ENCODE measurements at places on chromosomes 2 and 18.

DNA sequence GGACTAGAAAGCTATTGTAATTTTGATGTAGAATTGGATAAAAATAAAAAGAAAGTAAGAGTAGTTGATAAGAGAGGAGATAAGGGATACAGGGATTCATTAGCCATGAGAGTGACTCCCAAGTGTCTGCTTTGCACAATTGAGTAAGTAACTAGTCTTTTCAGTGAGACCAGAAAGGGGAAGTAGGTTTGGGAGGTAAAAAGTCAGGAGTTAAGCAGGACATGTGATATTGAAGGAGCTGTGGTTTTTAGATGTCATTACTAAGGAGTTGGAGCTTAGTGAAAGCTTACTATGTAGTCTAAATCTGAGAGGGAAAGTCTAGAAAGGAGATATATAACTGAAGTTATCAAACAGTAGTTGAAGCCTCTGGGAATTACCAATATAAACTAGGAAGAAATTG is 93.4 kb downstream of the SLC5A7 start:
- DNase-seq: no peak

GRCh38 chr2:41170589-41170988 is 718.7 kb upstream of the SLC8A1 start:
- DNase-seq: no peak

GRCh38 chr2:28134262-28134812 is 243.8 kb downstream of the BABAM2 start:
- DNase-seq: no peak

DNA sequence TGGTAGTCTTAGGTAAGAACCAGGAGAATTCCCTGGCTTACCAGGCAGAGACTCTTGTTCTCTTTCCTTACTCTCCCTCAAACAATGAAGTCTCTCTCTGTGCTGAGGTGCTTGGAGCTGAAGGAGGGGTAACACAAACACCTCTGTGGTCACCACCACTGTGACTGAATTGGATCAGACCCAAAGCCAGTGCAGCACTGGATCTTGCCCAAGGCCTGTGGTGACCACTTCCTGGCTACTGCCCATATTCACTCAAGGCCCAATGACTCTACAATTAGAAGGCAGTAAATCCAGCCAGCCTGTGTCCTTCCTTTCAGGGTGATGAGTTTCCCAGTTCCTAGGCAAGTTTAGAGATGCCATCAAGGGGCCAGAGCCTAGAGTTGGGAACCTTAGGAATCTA is 706.8 kb downstream of the SLC4A3 start:
- DNase-seq: no peak

- DNase-seq: no peak
These were observed 74.7 kb upstream of the MYT1L start for GRCh38 chr2:2405780-2406179.

GRCh38 chr2:108870069-108870644 is 83.6 kb downstream of the CCDC138 start:
- no peak for DNase-seq

GRCh38 chr18:2108591-2108990 is 462.7 kb downstream of the METTL4 start:
- DNase-seq: no peak

DNA sequence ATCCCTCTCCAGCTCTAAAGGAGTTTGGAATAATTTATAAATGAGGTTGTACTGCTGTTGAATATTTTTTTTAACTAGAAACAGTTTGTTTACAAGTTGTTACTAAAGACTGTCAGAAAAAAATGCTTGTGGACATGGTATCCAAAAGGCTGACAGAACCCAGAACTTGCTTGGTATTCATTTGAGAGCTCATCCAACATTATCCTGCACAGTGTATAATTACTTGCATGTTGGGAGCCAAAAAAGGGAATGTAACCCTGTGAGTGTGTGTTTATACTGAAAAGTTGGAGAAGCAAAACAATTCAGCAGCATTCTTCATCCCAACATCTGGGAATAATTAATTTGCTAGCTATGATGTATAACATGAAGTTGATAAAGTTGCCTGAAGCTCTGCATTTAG is 42.1 kb upstream of the EHBP1 start:
- no peak for DNase-seq

DNA sequence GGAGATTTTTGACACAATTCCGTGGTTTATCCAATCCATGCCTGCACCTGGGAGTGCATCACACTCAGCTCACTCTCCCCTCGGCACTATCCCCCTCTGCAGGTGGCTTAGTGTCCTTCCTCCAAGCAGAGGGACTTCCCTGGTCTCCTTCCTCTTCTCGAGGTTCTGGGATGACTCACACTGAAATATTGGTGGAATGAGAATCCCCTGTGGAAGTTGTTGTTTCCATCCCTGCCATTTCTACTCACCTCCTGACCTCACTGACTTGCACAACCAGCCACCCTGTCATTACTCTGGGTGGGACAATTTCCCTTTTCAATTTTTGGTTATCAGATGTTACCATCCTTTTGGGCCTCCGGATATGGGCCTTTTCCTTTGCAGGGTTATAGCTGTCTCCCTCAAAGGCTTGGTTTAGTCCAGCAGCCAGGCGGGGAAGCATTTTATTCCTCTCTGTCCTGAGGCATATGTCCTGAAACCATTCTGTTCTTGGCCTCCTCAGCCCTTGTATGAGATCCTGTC is 59.9 kb downstream of the PTPRM start:
- no peak for DNase-seq

DNA sequence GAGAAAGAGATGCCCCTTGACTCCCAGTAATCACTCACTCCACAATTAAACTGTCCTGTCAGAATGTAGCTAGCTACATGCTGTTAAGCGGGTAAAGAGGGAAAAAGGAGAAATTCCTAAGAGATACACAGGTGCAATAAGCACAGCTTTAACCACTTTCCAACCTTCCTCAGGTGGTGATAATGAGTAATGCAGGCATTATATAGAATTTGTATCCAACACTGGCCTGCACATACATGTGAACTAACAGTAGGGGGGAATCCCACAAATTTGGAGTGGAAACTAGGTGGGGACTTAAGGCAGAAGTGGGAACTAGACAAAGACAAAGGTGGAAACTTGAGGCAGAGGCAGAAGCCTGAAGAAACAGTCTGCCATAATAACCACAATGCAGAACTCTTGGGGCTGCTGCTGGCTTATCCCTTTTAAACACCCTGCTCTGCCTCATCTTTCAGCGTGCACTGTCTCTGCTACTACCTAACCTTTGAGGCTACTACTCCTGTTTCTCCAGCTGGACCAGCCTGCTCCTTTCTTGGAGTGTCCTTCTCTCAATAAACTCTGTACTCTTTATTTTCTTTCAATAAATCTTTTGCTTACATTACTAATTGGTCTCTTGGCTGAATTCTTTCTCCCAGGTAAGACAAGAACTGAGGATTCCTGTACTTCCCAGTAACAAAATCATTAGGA is 259.7 kb downstream of the PDE11A start:
- no peak for DNase-seq

- DNase-seq: no peak
These were observed 74.9 kb upstream of the CELF4 start for GRCh38 chr18:37640504-37640903.

All from NCI-H187 treated with DMSO at 0.1 percent for 48 hours (cell line).